Epithelial cell of prostate (primary cell): ENCODE measurements at places on chromosomes 3 and 15.

DNA sequence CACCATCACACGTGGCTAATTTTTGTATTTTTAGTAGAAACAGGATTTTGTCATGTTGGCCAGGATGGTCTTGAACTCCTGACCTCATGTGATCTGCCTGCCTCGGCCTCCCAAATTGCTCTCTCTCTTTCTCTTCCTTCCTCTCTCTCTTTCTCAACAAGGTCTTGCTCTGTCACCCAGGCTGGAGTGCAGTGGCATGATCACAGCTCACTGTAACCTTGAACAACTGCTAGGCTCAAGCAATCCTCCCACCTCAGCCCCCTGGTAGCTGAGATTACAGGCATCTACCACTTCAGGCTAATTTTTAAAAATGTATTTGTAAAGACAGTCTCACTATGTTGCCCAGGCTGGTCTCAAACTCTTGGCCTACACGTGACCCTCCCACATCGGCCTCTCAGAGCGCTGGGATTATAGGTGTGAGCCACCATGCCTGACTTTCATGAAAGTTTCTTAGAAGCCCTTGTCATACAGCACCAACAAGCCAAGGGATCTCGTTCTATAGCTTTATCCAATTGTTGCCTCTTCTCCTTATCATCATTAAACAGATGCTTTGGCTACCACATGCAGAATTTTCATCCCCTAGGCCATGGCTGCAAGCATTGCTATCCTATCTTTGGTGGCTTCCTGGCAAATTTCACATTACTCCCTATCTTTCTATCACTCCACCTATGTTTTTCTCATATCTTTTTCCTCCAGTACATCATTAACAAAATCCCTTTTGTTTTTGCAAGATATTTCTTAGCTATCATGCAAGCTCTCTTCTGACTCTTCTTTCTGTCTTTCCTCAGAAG is 5.7 kb downstream of the CCDC32 start:
- no peak for DNase-seq

DNA sequence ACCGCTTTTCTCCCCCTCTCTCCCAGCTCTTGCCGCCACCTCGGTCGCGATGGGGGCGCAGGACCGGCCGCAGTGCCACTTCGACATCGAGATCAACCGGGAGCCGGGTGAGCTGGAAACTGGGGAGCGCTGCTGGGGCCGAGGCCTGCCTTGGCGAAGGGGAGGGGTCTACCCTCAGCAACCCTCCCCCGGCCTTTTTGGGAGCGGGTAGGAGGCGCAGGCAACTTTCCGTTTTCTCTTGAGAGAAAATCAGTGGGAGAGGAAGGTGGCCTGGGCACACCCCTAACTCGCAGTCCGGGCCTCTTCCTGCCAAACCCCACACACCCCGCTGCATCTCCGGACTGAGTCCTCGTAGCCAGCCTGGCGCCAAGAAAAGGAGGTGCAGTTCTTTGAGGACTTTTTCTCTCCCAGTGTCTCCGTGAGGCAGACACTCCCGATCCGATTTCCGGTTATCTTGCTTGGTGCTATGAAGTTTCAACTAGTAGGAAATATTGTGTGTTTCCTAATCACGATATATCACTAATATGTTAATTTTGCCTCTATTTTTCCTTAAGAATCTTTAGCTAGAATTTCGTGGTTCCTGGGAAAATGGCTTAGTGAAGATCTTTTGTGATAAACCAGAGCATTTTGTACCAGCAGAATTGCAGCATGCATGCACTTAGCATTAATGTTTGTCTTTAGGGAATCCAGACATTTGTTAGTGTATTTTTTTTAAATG is 631 bp downstream of the NKTR start:
- no peak for DNase-seq

GRCh38 chr3:136840252-136840651 is 21.3 kb downstream of the SLC35G2 start:
- no peak for DNase-seq

GRCh38 chr15:68431037-68431791 is 749 bp downstream of the ITGA11 start:
- DNase-seq: no peak

- DNase-seq: no peak
These were observed 1023.4 kb upstream of the CFAP20DC start for GRCh38 chr3:60073228-60073627.

DNA sequence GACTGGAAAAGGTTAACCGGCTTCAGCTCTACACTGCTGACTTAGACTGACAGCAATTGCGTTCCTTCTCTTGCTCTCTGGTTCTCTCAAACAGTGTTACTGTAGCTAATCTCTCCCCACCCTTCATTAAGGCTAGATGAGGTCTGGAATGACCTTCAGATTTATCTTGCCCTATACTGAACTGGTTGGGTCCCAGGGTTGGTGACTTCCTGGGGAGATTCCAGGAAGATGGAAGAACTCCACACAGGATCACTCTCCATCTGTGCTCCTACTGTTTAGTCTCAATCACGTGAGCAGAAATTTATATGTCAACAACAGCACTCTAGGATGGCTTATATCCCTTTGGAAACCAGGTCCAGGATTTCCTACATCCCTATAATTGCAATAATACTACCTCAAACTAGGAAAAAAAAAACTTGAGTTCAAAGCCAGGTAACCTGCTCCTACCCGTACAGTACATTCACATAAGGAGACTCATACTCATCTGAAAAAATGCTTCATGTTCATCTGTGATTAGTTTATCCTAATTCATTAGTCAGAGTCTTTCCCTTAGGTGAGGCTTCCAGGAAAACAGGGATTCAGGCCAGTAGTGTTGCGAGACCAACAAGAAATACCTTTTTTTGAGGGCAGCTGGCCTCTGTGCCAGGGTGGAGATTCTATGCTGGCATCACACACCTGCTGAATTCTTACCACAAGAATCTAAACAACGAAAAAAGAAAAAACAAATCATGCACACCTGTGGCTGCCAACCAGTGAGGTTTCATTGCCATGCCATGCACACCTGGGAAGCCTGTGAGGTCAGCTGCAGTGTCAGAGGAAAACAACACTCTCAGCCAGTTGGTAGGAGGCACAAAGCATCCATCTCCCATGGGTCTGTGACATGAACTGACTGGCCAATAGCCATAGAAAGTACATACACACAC is 297.3 kb downstream of the MECOM start:
- peak; percentile 67 for DNase-seq

GRCh38 chr15:94769089-94769488 is 537.7 kb downstream of the MCTP2 start:
- no peak for DNase-seq

GRCh38 chr3:127739347-127740135 is 66.8 kb downstream of the ABTB1 start:
- DNase-seq: no peak

DNA sequence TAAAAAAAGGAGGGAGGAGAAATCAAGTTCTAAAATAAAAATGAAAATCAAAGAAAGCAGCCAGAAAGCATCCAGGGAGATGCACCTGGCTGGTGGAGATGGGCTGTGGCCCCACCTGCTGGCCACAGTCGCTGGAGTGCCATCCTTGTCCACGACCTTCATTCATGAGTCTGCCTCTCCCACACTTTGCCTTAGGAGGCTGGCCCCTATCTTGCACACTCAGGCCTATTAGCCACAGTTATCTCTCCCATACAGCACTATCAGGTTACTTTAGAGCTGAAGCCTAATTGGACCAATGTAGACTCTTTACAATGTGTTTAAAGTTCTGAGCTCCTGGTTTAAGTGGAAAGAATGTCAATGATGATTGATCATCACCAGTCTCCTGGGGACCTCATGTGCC is 392.0 kb upstream of the RORA start:
- DNase-seq: no peak

GRCh38 chr3:11583638-11584046 is 60.1 kb downstream of the VGLL4 start:
- no peak for DNase-seq

DNA sequence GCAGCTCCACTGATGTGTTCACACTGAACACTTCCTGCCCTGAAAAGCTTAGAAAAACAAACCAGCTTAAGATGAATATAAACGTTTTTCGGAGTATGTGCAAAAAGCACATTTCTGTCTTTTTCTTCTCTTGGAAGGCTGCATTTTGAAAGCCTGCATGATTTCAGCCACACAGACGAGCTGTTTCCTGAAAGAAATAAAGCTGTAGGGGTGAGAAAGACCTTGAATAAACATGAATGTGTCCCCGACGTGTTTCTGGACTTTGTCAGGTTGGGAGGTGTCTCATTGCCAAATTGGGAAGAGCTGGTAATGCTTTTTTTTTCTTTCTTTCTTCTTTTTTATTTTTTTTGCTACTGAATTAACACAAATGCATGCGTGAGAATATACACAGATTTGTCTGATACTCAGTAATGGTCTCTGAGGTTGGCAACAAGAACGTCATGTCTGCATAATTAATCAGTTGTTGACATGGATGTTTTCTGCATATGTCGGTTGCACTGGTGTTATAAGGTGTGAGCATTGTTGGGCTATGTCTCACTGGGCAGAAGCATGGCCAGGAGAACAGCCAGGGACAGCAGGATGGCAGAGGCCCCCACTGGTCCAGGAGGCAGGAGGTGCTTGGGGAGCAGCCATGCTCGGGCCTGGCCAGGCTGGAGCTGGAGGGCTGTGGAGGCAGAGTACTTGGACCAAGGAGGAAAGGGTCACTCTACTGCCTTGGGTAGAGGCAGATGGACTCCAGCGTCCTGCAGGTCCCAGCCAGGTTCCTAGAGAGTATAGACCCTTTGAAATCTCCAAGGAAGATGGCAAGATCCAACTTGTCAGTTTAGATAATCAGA is 39.0 kb downstream of the ADAMTSL3 start:
- no peak for DNase-seq

DNA sequence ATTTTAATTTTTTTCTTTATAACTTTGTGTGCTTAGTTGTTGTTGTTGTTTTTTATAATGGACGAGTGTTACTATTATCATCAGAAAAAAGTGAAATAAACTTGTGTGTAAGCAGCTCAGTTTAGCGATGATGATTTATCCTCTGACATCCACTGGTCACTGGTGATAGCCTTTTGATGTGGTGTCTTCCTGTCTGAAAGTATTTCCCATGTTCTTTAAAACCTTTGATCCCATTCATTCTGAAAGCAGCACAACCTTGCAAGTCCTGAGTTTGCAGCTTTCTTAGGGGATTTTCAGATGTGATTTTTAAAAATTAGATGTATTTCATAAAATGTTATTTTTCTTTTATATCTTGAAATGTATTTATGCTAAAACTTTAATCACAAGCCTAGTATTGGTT is 85.9 kb upstream of the ZPLD1 start:
- DNase-seq: no peak

DNA sequence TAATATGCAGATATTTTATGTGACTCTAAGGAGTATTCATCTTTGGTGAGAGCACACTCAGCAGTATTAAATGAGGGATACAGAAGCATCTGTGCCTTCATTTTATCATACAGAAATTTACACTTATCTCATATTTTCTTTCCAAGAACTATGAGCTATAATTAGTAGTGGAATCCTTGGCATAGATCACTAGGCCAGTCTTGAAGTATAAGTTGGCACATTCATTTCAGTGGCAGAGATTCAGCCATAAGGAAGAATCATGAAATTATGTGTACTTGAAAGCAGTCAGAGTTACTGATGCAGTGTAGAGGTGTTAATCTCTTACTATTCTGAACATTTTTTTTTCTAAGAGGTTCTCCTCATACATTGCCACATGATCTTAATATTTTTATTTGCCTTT is 393.6 kb upstream of the GOLIM4 start:
- DNase-seq: no peak

- peak; percentile 12 for DNase-seq
These were observed 60.3 kb downstream of the STRIT1 start for GRCh38 chr3:155233213-155233612.

GRCh38 chr15:52445553-52445952 is 83.1 kb downstream of the MYO5A start:
- DNase-seq: no peak

GRCh38 chr3:17550624-17551023 is 191.8 kb downstream of the TBC1D5 start:
- no peak for DNase-seq

DNA sequence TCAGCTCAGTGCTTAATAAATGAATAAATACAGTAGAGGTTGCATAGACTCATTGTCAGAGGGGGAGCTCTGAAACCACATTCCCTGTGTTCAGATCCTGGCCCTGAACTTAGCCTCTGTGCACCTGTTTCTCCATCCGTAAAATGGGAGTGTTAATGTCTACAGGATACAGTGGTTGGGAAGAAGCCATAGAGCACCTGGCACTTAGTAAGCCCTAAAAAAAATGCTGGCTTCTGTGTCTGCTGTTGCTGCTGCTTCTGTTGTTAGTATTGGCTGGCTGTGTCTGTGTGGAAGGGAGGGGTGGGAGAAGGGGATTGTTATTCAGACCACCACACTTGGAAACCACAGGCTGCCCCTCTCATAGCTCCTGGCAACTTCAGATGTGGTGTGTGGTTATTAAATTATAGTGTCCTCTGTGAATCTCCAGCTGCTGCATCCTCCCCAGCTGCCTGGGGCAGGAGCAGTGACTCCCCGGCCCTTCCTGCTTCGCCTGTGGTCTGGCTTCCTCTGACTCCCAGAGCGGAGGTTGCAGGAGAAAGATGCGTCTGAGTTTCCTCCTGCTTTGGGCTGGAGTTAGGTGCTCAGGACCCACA is 31.0 kb downstream of the FGD5 start:
- DNase-seq: no peak

- DNase-seq: no peak
These were observed 27.7 kb downstream of the SRP14 start for GRCh38 chr15:40011303-40011702.

- DNase-seq: no peak
These were observed 48.8 kb upstream of the MANF start for GRCh38 chr3:51336261-51336660.

GRCh38 chr15:99951511-99951910 is 218.3 kb upstream of the LYSMD4 start:
- DNase-seq: no peak

GRCh38 chr3:197456261-197457091 is 99.3 kb downstream of the BDH1 start:
- no peak for DNase-seq

GRCh38 chr3:190721330-190721729 is 141.2 kb downstream of the GMNC start:
- no peak for DNase-seq

DNA sequence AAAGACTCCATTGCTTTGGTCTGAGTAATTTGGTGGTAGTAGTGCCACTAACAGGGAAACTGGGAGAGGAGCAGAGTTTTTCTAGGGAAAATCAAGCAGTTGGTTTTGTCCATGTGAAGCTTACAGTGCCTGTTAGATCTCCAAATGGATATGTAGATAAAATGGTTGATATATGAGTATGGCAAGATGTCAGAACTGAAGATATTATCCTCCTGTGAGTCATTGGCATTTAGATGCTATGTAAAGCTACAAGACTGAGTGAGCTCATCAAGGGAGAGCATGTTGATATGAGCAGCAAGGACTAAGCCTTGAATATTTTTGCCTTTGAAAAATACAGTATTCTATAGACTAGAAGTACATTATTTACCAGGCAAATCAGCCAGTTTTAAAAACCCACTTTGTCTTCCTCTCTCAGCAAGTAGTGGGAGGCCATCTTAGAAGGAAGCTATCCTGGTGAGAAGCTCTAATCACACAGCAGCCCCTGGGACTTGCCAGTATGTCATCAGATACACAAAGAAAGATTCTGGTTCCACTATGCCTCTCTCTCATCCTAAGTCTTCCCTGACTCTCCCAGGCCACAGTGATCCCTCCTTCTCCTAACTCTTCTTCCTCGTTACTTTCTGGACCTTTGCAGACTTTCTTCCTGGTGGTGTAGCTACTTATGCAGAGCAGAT is 77.4 kb upstream of the ANKRD28 start:
- peak; percentile 39 for DNase-seq

GRCh38 chr15:29278436-29279105 is 8.9 kb upstream of the NSMCE3 start:
- DNase-seq: peak; percentile 48
